ENCODE measurements at places on chromosomes 12 and 14.

- DNase-seq: no peak
These were observed 164.0 kb downstream of the FOXN3 start for GRCh38 chr14:89252887-89253532.

DNA sequence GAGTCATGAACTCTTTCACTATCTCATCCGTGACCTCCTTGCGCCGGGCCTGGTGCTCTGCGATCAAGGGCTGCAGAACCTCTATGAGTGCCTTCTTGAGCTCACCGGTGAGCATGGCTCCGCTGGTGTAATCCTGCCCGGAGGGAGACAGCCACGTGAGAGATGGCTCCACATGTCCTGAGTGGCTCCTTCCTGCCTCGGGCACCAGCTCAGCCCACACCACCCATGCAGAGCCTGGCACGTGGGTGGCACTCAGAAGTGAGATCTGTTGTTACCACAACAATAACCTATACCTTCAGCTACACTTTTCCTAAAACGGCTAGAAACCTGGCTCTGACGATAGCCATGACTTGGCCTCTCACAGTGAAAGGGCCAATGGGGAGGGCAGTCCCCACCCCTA, 11.8 kb downstream of the SLC25A47 start:
- DNase-seq: no peak

- no peak for DNase-seq
These were observed 56.9 kb upstream of the TSPAN8 start for GRCh38 chr12:71214511-71215285.

DNA sequence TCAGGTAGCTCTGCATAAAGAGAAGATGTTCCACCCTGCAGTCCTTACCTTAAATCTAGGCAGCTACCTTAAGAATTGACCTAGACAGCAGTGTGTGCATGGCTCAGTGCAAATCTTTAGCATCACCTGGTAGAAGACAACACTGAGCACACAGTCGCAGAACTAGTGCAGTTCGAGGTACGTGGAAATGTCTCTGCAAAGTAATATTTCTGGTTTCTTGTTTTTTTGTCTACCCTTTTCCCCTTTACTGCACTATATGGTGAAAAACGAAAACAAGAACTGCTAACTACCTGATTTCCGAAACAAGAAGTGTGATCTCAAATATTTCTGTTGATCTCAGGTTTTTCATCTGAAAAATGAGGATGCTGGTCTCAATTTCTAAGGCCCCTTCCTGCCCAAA, 82.5 kb downstream of the ETV6 start:
- DNase-seq: no peak

DNA sequence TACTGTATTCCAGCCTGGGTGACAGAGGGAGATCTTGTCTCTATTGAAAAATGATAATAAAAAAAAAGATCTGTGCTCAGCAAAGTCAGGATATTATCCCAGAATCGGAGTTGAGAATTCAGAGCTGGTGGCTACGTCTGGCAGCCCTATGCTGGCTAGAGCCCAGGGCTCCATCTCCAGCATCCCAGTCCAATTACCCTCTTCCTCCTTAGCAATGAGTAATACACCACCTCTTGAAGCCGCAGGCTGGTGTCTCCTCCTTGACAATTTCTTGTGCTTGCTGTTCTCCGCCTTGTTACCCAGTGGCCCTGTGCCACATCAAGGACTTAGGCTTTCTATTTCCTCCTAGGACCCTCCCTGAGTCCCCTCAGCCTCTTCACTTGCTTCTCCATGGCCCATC, 38.4 kb upstream of the DDX11 start:
- no peak for DNase-seq

DNA sequence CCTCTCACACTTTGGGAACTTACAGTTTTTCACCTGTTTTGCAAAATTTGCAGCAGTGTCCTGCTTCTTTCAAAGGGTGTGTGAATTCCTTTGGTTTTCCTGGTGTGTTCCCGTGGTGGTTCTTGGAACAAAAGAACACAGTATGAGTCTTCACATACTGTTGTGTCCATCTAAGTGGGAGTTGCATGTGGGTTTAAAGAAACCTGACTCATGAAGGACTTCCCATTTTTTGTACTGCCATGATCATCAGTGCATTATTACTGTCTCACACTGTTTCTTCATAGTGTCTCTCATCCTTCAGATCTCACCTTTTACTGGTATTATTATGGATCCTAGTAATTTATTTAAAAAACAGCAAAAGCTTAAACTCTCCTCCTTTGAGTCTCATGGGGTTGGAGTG, 3.8 kb upstream of the GZMH start:
- DNase-seq: no peak

- no peak for DNase-seq
These were observed 25.5 kb downstream of the ITGA7 start for GRCh38 chr12:55682087-55682796.

GRCh38 chr14:91185721-91186120, 58.8 kb downstream of the GPR68 start:
- DNase-seq: no peak

DNA sequence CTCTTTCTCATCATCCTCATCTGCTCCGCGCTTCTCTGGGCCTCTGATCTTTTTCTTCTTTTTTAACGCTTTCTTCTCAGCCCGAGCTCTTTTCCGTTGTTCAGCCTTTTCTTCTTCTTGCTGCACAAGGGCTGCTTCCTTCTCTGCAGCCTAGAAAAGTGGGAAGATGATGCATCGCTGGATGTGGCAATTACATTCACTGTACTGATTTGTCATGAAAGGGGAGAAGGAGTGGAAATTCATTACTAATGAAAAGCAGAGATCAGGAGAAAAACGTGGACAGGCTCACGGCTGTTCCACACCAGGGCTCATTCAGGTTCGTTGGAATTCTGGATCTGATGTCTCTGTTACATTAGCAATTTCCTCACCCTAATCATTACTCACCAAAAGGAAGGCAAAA, 15.1 kb downstream of the FICD start:
- DNase-seq: no peak

DNA sequence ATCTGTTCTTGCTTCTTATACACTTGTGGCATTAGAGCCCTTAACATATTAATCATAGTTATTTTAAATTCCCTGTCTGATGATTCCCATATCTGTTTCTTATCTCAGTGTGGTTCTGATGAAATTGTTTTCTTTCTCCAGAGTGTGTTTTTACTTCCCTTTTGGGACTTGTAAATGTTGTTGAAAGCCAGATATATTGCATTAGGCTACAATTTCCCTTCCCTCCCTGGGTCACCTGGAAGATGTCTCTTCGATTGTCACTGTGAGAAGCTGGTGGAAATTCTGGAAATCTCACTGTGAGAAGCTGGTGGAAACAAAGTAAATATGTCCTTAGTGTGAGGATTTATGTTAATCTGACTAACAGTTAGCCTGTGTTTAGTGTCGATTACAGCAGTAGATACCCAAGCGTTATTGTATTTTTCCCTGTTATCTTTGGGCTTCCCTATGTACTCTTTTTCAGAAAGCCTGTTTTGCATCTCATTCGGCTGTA, 717.3 kb downstream of the TRHDE start:
- no peak for DNase-seq

DNA sequence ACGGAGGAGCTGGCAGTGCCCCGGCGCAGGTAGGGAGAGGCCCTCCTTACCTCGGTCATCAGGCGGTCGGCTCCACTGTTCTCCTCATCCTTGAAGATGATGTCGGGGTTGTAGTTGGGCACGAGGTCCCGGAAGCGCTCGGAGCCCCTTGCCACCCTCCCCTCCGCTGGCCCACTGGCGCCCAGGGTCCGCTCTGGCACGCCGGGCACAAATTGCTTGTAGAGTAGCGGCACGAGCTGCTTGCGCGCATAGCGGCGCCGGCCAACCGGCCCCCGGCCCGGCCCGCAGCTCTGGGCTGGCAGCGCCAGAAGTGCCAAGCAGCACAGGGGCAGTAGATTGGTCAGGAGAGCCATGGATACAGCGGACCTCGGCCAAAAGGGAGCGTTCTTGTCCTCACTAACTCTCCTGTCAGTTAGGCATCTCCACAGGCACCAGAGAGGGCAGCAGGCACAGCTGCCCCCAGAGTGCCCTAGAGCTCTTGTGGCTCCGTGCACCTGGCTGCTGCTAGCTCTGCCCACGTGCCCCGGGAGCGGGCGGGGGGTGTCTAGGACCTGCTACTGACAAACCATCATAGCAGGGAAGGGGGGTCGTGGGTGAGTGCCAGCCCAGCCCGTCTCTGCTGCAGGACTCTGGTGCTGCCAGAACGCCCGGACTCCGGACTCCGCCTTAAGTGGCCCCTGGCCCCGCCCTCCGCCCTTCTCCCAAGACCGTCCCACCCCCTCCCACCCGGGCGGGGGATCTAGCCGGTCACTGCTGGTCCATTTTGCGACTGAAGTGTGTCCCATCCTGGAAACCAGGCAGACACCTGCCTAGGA, at the start of gene DHH:
Gene DHH, minus strand, starts transcription at position 642 of the 815 bp plus-strand sequence. Its CDS starts 289 bp downstream, at position 353.
- DNase-seq: no peak

GRCh38 chr12:69151254-69151764, 88.1 kb upstream of the CPSF6 start:
- no peak for DNase-seq

DNA sequence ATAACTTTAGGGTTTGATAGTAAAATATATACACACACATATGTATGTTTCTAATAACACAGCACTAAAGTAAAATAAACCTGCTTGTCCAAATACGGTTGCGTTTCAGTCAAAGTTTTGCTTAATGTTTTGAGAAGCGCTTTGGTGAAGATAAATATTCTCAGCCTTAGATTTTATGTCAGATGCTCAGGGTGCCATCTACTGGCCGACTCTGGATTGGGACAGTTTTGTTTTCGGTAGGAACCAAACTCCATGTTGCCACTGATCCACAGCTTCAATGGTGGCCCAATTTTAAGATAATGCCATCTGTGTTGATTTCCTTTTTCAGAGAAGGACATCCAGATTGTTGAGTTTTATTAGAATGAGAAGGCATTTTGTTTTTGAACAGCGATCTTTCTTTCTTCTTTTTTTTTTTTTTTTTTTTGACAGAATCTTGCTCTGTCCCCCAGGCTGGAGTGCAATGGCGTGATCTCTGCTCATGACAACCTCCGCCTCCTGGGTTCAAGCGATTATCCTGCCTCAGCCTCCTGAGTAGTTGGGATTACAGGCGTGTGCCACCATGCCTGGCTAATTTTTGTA, 43.1 kb downstream of the LLPH start:
- peak; percentile 66 for DNase-seq

- no peak for DNase-seq
These were observed 12.4 kb downstream of the LUM start for GRCh38 chr12:91098941-91099340.

DNA sequence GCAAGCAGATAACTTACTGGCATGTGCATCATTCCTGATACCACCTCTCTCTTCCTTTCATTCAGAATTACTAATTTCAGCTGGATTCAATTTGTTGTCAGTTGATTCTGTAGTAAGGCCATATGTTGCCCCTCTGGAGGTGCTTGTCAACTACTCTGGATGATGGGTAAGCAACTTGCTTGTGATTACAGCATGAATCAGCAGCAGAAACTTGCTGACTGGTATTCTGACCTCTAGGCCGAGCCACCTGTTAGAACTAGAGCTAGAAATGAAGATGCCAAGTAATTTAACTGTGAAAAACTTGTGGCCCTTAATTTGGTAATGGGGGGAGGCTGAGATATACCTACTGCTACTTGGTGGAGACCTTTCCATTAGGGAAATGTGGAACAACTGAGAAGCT, 5.1 kb downstream of the RNF10 start:
- DNase-seq: no peak

DNA sequence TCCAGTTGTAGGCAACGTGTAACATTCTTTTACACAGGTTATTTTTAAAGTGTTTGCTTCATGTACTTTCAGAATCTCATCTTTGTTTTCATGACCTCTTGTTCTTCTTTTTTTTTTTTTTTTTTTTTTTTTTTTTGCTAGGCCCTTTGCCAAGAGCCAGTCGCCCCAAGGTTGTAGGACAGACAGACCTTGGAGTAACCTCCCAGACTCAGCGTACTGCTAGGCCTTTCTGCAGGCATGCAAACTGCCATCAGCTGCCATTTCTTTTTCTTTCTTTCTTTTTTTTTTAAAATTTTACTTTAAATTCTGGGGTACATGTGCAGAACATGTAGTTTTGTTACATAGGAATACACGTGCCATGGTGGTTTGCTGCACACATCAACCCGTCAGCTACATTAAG, 452.3 kb upstream of the MDGA2 start:
- DNase-seq: no peak

DNA sequence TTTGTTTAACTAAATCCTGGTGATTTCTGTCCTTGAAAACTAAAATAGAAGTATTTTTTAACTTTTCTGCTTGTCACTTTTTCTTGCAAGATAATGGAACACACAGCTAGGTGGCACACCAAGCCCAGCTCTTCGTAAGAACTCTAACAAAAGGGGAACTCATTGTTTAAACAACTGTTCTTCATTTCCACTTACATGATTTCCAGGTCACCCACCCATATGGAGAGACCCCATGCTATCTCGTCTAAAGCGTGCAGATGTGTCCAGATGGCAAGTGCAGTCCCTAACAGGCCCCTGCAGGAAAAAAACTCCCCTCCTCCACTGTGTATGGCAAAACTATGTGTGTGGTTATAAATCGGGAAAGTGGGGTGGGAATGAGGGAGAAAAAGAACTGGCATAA, 43.3 kb upstream of the NT5DC3 start:
- peak; percentile 48 for DNase-seq

- DNase-seq: no peak
These were observed 149.5 kb downstream of the STXBP6 start for GRCh38 chr14:24900269-24901100.

DNA sequence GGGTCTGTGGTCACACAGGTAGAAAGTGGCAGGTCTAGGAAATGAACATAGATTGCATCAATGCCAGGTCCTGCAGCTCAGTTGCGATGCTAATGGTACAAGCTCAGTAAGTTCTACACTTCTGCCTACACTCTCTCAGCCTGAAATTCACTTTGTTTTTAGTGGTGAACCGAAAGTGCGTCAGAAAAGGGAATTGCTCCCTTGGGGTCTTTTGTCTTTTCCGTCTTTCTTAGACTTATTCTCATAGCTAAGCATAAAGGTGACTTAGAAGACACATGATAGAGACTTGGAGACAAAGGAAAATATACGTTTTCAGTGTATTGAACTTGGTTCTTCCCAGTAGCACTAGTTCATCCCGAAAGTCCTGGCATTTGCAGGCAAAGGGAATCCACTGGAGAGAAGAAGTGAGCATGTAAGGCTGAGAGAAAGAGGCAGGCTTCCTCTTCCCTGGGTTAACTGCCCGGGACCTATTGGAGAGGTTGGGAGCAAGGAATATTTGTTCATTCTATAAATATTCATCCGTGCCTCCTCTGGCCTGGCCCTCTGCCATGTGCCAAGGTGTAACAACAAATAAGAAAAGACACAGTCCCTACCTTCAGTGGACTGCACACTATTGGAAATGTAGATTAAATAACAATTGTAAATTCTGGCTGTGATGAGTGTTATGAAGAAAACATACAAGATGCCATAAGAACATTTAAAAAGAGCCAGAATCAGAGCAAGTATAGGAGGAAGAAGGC, 785.8 kb downstream of the MED13L start:
- no peak for DNase-seq

- no peak for DNase-seq
These were observed 63.4 kb upstream of the SLCO1C1 start for GRCh38 chr12:20631711-20632110.

- DNase-seq: no peak
These were observed 377.4 kb downstream of the C12orf50 start for GRCh38 chr12:87651670-87652425.

DNA sequence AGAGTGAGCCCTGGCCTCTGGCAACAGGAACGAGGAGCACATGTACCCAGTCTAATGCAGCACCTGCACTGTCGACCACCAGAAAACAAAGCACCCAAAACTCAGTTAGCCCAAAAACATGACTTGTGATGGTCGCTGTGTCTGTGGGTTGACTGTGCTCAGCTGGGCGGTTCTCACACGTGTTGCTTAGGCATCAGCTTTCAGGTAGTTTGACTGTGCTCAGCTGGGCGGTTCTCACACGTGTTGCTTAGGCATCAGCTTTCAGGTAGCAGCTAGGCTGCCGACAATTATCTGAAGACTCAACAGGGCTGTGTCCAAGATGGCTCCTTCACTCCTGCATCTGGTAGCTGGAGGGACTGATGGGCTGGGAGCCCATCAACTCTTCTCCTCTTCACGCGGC, 1.2 kb upstream of the LRCOL1 start:
- DNase-seq: no peak

Data from D341Med (cell line).